CD4-positive, alpha-beta T cell treated with Interleukin-17A for 4 hours (primary cell): ENCODE measurements at places on chromosomes 3 and 15.

GRCh38 chr3:140472306-140473020 lies 205.4 kb upstream of the TRIM42 start:
- no peak for DNase-seq

DNA sequence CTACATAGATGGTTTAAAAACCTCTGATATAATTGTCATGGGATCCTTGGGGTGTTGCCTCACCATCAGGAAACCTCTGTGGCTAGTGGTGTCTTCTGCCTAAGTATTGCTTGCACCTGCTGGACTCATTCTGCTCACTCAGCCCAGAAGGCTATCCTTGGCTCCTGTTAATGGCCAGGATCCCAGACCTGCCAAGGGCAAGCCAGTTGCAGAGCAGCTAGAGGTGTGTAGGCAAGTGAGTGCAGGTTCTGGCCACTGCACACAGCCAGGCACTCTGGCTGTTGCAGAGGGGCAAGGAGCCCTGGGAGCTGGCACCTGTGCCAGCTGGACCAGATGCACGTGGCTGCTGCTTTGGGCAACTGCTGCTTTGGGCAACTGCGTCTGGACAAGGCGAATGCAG lies 1125.8 kb downstream of the SI start:
- DNase-seq = no peak

- DNase-seq = no peak
These were observed 26.9 kb upstream of the TPM1 start for GRCh38 chr15:63015618-63016017.

DNA sequence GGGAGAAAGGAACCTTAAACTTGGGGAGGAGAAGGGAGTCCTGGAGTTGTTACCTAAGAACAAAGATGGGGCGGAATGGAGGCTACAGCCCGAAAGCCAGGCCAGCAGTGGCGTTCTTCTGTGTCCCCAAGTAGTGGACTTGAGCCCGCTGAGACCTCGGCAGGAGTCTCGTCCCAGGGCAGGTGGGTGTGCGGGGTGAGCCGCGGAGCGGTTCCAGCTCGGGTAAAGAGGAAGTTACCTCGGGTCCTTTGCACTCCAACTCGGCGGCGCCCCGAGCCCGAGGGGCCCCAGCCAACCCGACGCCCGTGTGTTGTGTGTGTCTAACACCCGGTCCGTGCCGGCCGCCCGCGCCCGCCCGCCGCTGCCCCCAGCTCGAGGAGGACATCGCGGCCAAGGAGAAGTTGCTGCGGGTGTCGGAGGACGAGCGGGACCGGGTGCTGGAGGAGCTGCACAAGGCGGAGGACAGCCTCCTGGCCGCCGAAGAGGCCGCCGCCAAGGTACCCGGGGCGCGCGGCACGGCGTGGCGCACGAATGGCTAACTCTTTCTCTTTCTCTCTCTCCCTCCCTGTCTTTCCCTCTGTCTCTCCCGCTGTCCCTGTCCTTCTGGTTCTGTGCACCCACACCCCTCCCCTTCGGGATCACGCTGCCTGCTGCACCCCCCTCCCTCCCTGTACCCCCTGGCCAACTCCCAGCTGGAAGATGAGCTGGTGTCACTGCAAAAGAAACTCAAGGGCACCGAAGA lies 959 bp downstream of the TPM1 start:
- peak; percentile 7 for DNase-seq

GRCh38 chr15:70420086-70420947 lies 322.6 kb upstream of the TLE3 start:
- DNase-seq = no peak

GRCh38 chr3:42043099-42043813 lies 47.9 kb upstream of the TRAK1 start:
- no peak for DNase-seq
